ENCODE measurements at places on chromosomes 6 and 20.

DNA sequence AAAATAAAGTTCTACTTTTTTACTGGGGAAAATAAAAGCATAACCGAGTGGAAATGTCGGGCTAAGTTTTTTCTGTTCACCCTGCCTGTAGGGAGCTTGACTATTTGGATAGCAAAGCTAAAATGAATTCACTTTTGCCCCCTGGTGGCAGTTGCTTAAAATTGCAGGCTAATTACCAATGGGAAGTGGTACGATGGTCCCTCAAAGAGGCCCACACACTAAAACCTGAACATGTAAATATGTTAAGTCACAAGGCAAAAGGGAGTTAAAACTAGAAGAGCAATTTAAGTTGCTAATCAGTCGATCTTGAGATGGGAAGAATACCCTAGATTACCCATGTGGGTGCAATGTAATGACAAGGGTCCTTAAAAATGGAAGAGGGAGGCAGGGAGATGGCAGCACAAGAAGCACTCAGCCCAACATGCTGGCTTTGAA is 916 bp upstream of the SUN5 start:
- peak; percentile 12 for DNase-seq

DNA sequence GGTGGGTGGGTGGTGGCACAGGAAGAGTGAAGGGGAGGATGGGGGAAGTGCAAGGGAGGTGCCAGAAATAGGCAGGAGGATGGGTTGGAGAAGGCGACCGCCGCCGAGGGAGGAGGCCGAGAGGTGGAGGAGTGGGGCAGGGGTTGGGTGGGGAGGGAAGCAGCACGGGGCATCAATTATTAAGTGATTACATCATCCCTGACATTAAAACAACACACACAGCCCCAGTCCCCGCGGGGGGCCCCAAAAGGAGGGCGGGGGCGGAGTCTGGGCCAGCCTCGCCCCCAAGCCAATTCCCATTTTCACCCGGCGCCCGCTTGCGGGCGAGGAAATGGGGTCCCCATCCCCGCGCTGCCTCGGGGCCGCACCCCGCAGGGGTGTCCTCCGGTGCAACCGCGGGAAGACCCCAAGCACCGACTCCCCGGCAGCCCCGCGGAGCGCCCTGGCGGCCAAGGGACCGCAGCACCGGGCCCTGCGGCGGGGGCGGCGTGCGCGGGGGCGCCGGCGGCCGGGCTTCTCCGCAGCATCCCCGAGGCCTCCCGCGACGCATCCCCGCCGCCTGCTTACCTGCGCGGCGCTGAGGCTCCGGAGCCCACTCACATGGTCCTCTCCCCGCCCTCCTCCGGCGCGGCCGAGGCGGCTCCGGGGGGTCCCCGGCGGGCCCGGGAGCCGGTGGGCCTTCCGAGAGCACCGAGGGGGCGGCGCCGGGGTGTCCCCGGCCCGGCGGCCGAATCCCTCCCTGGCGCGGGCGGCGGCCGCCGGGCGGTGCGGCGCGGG is 663 bp downstream of the FYN start:
- DNase-seq = peak; percentile 64

GRCh38 chr20:40462566-40462965 is 226.5 kb downstream of the MAFB start:
- no peak for DNase-seq

GRCh38 chr6:30020626-30021025 is 40.4 kb upstream of the POLR1H start:
- no peak for DNase-seq
